ENCODE measurements at places on chromosomes 1 and 21.

DNA sequence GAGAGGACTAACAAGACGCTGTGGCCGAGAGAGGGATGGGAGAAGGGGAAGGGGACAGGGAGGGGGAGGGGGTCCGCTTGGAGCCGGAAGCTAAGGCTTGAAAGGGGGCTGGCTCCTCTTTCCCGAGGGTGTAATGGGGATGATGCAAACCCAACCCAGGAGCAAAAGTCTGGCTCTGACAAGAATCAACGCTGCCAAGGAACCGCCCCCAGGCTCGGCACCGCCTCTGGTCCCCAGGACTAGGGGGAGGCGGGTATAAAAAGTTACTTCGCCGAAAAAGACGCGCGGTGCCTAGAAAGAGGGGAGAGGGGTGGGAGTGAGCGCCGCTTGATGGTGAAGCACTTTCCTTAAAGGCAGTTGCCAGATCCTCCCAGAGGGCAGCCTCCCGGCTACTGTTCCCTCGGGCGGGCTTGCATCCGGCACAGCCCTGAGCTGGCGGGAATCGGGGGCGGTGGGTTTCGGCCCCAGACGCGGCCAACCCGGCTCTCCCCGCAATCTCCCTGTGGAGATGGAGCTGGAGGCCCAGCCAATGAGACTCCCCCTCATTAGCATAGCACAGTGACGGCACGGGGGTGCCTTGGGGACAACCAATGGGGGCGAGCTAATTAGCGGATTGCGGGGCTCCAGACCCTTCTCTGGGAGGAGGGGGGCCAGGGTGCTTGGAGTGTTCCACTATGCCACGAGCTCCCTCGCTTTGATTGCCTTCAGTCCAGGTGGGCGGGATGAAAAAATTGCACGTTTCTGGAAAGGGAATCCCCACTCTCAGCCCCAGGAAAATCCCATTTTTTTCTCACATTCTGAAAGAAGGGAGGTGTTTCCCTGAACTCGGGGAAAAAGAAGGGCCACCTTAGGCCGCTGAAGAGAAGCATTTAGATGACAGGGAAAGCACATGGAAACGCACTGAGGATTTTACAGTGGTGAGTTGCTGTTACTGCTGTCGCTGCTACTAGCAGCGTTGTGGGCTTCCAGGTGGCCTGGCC lies at the start of gene KCNT2:
TSS of gene KCNT2 (minus strand) at position 51 of the 980 bp plus-strand sequence. CDS start 131 bp downstream, outside the sequence.
- no peak for DNase-seq

DNA sequence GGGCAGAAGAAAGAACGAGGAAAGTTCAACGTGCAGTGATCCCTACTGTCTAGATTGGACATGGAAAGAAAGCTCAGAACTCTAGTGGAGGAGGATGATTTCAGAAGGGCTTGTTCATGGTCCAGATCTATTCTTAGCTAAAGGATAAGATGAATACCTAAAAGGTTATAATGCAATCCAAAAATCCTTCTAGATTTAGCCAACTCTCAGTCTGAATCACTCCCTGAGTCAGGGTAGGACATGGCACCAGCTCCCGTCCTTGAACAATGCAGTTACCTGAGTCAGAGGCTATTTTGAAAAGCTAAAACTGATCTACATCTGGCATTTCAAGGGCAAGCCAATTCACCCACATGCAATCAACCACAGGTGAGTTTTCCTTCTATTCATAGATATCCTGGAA lies 38.8 kb upstream of the HIVEP3 start:
- no peak for DNase-seq

- DNase-seq, result no peak
These were observed 276.9 kb upstream of the RUNX1 start for GRCh38 chr21:35325953-35326352.

- DNase-seq, result no peak
These were observed 108.8 kb downstream of the SYF2 start for GRCh38 chr1:25123551-25123950.

- DNase-seq, result no peak
These were observed 2.7 kb downstream of the ERRFI1 start for GRCh38 chr1:8023287-8023994.

DNA sequence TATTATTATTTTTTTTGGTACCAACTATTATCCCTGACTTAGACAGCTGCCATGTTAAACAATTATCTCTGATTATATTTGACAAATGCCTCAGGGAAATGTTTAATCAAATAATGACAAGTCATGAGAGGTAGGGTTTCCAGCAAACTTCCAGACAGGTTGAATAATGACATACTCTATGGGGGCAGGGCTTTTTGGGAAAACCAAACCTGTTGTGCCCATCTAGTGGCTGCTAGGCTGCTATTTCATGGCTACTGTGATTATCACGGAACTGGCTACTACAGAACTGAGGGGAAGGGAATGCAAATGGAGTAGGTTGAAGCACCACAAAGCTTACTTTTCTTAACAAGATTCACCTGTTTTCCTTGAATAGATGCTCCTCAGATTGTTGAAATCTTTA lies 77.6 kb downstream of the DUSP10 start:
- no peak for DNase-seq

- no peak for DNase-seq
These were observed 211.7 kb upstream of the PTGFR start for GRCh38 chr1:78279051-78279450.

GRCh38 chr1:10901091-10901890 lies 104.8 kb upstream of the CASZ1 start:
- peak; percentile 21 for DNase-seq

DNA sequence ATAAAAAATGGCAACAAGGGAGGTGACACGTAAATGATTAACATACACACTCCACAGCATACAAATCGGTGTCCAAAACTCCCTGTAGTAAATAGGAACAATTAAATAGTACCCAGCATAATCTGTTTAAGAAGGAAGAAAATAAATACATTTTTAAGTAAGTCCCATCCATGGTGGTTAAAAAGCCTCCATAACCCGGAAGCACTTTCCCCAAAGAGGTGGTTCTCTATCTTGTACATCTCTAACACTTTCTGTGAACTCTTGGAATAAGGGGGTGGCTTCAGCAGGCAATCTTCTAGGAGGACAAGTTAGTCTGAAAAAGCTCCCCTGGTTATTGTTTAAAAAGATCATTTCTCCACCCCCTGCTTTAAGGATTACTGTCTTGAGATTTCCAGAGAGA lies 76.9 kb downstream of the PTPN14 start:
- DNase-seq, result no peak

GRCh38 chr1:42158189-42158588 lies 5.0 kb downstream of the GUCA2B start:
- DNase-seq, result no peak

- DNase-seq, result no peak
These were observed 103.6 kb upstream of the IVNS1ABP start for GRCh38 chr1:185420588-185421081.

GRCh38 chr1:193387406-193387805 lies 201.0 kb upstream of the B3GALT2 start:
- DNase-seq, result no peak

- no peak for DNase-seq
These were observed 57.8 kb upstream of the C1orf185 start for GRCh38 chr1:51044199-51044598.

- no peak for DNase-seq
These were observed 174.4 kb downstream of the DSCAM start for GRCh38 chr21:40672602-40673001.

GRCh38 chr1:160850993-160851392 lies 11.7 kb downstream of the CD244 start:
- DNase-seq, result no peak

GRCh38 chr1:32394890-32395432 lies 720 bp upstream of the BSDC1 start:
- no peak for DNase-seq

- DNase-seq, result peak; percentile 51
These were observed 31.0 kb downstream of the AZIN2 start for GRCh38 chr1:33111965-33112364.

GRCh38 chr21:42524341-42525028 lies 10.8 kb downstream of the SLC37A1 start:
- peak; percentile 81 for DNase-seq

DNA sequence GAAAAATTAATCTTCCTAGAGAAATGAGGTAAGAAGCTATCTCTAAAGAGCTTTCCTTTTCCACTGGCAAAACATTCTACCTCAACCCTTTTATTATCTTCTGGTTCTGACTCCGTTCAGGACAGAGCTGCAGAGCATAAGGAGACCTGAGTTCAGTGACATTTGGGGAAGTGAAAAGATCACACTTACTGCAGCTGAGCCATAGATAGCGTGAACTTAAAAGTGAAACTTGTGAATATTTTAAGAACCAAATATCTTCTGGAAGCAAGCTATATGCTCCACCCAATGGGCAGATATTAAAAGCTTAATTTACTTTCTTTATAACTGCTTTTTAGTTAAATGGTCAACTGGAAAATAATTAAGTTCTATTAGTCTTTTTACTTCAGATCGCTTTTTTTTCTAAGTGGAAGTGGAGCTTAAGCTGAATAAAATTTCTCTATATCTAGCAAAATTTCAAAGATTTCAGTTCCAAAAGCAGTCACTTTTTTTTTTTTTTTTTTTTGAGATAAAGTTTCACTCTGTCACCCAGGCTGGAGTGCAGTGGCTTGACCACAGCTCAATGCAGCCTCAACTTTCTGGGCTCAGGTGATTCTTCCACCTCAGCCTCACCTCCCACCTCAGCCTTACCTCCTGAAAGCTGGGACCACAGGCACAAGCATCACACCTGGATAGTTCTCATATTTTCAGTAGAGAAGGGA lies 11.9 kb downstream of the PTPN22 start:
- DNase-seq, result no peak

- no peak for DNase-seq
These were observed 804.8 kb downstream of the USP25 start for GRCh38 chr21:16534408-16535101.

GRCh38 chr1:236156512-236157208 lies 14.3 kb downstream of the GPR137B start:
- DNase-seq, result no peak

DNA sequence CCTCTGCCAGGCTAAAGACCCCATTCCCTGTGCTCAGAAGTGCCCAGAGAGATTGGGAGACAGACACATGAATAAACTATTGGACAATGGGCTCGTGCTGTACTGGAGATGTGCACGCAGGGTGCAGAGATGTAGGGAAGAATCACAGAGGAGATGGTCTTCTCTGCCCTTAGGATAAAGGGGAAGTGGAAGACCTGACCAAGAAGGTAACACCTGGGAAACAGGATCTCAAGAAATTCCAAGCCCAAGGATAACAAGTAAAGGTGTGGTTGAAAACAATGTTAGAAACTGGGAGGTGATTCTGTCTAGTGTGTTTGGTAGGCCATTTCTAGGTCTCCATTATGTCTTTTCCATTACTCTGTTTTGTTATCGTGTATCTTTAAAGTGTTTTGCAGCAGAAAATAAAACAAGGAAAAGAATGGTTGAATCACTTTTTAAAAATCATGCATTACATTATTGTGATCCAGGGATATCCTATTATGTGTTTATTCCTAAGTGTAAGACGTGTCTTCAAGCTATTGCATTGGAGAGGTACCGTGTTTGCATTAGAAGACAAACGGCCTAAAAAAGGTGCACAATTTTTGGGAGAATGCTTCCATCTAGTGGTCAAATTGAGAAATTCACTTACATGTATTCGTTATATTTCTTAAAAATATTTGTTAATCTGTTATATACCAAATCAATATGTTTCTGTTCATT lies 40.8 kb upstream of the KCTD3 start:
- DNase-seq, result peak; percentile 61

- no peak for DNase-seq
These were observed 72.6 kb upstream of the TRABD2B start for GRCh38 chr1:48069662-48070395.

DNA sequence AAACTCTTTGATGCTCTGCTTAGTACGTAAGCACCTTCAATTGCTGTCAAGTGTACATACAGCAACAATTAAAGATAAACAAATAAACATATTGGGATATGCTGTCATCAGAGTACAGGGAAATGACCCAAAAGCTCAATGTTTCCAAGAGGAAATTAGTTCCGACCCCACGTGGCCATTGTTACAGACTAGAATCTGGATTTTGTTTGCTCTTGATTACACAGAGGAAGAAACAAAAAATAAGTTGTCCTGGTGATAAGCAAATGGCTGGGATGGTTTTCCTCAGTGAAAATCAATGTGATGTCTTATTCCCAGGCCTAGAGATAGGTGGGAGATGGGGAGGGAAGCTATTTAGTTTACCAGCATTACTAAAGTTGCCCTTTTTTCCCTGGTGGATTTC lies 113.0 kb upstream of the UBE2U start:
- DNase-seq, result no peak

DNA sequence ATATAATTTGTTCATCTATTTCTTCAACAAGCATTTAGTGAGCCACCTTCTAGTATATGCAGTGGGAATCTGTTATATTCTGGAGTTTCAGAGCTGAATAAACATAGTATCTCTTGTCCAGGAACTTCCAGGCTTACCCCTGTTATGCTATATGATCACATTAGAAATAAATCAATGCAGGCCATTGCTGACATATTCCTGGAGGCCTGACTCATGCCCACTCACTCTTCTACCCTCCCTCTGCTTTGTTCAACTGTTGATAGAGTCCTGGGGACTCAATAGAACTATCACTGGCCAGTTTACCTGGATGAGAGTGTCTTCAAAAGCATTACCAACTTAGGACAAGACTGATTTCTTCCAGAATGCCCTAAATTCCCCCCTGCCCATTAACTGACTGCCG lies 29.3 kb upstream of the SRSF10 start:
- peak; percentile 82 for DNase-seq

- no peak for DNase-seq
These were observed 55.7 kb upstream of the KIRREL1 start for GRCh38 chr1:157937744-157938143.

GRCh38 chr1:242146652-242147051 lies 147.8 kb upstream of the MAP1LC3C start:
- no peak for DNase-seq

DNA sequence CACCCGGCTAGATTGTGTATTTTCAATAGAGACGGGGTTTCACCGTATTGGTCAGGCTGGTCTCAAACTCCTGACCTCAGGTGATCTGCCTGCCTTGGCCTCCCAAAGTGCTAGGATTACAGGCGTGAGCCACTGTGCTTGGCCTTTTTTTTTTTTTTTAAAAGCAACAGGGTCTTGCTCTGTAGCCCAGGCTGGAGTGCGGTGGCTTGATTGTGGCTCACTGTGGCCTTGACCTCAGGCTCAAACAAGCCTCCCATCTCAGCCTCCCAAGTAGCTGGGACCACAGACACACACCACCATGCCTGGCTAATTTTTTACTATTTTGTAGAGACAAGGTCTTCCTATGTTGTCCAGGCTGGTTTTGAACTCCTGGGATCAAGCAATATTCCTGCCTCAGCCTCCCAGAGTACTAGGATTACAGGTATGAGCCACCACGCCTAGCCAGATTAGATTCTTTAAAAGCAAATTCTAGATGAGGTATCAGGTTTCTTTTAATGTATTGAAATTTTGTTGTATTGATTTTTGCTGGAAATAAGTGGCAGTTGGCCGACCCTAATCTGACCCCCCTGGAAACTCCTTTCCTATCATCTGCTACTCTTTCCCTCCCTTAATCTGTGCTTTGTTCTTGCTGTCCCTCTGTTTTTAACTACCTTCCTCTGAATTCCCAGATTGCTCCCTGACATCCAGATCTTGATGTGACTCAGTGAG lies 26.6 kb downstream of the ZFYVE9 start:
- DNase-seq, result no peak

- DNase-seq, result no peak
These were observed 99.8 kb upstream of the NFIA start for GRCh38 chr1:60982539-60982938.

Data from HT-29 (cell line).